Suppressor macrophage treated with lipopolysaccharide for 1 hour (primary cell): ENCODE measurements at places on chromosomes 1 and 21.

DNA sequence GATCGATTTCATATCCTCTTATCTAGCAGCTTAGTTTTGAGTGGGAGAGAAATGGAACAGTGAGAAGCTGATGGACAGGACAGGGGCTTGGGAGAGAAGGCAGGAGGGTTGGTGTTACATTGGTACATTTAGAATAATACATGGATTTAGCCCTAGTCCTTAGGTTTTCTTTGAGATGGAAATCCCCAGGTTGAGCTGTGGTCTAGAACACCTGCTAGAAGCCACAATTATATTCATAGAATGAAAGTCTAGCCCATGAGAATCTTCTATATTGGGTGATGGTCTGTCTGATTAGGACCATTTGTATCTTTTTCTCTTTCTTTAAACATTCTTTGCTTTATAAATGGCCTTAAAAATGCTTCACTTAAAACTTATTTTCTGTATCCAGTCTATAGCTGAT lies 19.9 kb downstream of the CRNN start:
- no peak for DNase-seq

DNA sequence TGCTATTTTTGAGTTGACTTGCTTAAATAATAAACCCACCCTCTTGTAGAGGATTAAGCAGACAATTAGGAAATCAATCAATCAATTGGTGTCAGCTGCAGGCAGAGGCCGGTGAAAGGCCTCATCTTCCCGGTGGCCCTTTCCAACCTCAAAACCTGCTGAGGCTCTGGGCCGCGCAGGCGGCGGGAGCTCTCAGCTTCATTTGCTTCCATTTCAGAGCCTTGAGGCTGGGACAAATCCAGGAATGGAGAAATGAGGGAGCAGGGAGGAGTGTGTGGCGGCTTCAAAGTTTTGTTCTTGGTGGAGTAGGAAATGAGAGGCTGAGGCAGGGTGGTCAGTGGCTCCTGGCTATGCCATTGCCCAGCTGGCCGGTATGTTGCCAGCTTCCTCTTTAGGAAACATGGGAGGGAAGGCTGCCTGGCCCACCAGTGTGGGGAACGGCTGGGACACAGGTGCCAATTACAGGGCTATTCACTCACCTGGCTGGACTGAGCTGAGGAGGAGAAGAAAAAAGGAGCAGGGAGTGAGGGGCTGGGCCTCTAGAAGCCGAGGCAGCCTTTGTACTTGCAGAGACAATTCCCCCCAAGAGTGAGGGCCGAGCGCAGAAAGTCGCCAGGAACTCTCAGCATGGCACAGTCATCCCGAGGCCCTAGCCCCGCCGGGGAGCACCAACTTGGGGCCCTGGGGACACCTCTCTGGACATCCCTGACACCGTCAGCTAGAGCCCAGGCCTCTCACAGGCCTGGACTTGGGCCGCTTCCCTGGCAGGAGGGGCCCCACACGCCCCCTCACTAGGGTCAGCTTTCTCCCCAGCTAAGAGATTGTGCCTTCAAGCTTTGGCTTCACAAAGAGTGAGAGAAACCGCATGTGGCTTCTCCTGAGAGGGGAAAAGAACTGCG lies 4.4 kb downstream of the POU3F1 start:
- DNase-seq: no peak

- no peak for DNase-seq
These were observed 139.2 kb downstream of the NEK7 start for GRCh38 chr1:198295971-198296370.

DNA sequence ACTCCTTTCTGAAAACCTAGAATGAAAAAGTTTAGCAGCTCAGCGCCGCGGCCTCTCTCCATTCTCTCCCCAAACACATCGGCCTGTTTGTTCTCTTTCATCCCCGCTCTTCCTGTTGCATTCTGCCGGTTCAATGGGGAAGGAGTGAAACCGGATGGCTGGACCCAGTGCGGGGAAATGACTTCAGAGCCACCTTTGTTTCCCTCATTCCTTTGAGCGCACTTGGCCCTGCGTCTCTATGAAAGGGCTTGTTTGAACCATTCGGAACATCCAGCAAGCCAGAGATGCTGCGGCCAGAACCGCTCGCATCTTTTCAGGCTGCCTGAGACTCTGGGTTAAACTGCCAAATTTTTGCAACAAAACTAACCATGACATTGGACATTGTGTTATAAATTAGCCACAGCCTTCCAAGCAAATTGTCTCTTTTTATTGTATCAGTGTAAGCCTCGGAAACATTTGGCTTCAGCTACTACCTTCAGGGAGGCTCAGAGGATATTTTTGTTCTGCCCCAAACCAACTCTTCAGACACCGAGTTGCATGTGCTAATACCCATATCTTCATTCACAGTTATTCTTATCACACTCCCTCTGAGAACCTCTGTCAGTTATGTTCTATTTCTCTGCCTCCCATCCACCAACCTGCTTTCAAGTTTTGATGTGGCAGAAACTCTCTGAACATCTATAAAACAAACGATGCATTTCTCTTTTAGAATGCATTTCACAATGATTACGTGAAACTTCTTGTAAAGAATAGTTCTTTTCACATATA lies 5.1 kb upstream of the OLIG1 start:
- no peak for DNase-seq

DNA sequence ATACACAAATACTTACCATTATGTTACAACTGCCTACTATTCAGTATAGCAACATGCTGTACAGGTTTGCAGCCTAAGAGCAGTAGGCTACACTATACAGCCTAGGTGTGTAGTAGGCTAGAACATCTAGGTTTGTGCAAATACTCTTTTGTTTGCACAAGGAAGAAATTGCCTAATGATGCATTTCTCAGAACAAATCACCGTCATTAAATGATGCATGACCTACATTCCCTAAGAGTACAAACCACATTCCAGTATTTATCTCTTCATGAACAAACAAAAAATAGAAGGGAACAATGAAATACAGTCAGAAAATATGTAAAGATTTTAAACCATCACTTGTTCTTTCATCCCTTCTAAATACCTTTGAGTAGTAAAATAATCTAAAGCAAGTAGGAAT lies 109.7 kb upstream of the HP1BP3 start:
- no peak for DNase-seq

DNA sequence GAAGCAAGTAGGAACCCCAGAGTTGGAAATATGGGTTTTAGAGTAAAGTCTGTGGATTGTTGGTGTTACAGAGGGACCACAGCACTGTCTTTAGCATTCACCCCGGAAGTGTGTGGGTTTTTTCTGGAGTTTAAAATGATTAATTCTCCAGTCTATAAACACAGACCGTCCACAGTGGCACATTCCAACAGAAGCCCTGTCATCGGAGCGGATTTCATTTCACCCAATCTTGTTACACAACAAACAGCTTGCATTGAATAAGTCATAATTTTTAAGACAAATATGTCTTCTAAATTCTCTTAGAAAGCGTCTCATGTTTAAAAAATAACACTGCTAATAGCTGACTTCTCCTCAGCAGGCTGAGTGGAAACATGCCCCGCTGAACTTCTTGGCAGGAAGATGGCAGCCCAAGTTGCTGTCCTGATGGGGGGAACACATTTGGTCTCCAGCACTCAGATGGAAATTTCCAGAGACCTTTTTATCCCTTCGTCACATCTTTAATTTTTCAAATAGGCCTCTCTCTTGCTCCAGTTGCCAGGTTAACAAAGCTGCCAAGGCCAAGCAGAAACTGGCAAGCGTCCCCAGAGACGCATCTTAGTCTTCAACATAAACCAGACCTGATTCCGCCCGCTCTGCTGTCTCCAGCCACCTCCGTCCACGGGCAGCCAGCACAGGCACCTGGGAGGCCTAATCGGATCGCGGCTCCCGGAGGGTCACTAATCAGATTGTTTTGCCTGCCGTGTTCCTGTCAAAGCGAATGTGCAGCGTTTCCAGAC lies 28.8 kb upstream of the SLC19A1 start:
- no peak for DNase-seq

- no peak for DNase-seq
These were observed 84.2 kb downstream of the PTGER3 start for GRCh38 chr1:70963374-70963773.

GRCh38 chr1:154198756-154199562 lies 7.1 kb upstream of the TPM3 start:
- peak; percentile 71 for DNase-seq

DNA sequence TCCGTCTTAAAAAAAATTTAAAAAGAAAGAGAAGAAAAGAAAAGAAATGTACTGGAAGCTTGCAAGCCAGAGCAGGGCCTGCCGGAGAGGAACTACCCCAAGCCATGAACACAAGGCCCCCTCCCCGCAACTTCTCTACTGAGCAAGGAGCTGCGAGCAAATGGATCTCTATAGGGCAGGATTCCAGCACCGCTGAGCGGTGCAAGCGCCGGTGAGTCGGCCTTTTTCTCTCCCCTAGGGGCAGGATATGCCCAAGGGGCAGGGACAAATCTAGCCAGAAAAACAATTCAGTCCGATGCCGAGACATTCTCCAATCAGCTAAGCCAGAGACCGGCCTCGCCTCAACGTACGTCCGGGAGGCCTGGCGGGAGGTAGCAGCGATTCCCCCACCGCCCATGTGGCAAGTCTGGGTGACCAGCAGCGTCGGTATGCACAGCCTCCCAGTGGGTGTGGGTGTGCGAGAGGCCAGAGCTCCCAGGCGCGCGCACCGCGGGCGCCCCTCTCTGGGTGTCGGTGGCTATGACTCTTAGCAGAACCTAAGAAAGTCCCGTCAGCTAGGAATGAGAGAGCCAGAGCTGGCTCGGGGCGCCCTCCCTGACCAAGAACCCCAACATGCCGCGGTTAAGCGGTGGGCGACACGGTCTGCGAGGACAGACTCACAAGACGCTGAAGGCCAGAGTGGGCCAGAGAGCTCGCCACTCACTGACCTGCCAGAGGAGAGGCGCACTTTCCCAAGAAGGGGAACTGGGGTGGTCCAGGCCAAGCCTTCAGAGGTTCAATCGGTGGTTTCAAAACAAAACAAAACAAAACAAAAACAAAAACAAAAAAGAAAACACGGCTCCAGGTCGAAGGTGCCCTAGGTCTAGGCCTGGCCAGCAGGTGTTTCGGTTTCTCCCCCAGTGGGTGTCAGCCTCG lies 1.9 kb downstream of the CSMD2 start:
- DNase-seq: peak; percentile 71

DNA sequence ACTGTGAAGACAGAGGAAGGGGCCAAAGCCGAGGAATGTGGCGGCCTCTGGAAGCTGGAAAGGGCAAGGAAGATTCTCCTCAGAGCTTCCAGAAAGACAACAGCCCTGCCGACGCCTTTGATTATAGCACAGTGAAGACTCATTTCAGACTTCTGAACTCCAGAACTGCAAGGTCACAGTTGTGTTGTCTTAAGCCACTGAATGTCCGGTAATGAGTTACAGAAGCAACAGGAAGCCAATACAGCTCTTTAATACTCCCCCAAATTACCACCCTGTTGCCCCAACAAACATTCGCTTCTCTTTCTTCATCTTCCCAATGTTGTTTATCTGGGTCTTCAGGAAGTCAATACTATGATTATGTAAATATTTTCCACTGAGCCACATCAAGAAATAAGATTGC lies 44.0 kb downstream of the ETS2 start:
- no peak for DNase-seq

DNA sequence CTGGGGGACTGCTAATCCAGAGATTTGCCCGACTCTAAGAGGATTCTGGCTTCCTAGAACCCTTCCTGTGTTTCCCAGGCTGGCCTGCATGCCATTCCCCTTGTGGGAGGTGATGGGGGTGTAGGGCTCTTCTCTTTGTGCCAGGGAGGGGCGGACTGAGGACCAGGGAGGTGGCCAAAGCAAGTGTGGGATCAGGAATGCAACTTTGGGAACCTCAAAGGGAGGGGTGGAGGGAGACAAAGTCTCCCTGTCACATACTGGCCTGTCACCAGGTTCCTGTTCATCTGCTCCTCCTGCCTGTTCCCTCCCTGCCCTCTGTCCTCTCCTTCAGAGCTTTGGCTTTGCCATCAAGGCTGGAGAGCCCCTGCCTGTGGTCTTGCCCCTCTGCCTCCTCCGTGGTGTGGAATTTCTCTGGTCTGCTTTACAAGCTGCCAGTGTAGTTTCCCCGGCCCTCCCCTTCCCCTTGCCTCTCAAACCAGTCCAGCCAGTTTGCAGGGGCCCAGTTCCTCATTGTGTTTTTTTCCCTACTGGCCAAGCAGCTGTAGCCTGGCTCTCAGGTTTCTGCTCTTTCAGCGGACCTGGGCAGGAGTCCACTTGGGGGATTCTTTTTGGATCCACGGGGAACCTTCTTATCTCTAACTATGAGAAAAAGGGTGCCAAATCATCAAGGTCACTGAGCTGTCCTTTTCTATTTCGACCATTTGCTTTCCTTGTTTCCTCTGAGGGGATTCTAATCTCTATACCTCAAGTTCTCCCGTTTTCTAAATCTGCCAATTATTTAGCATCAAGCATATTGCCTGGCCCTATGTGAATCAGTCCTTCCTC lies 1.8 kb downstream of the CGN start:
- peak; percentile 78 for DNase-seq

- no peak for DNase-seq
These were observed 4.1 kb upstream of the EVA1B start for GRCh38 chr1:36327421-36328087.
